ENCODE measurements at places on chromosomes 13 and 19. TPM values are rescaled to one million over a fixed set of nuclear protein-coding genes. Genes with fewer than 3 reads are reported as not detected.

PGLYRP2 gene
- not detected for total RNA-seq

LYL1 gene
- total RNA-seq = 0.72 TPM

XRCC1 gene
- 30.3 TPM for total RNA-seq

PCDH8 gene
- total RNA-seq = not detected

ZNF865 gene
- total RNA-seq = 13.6 TPM

FGF9 gene
- not detected for total RNA-seq

SIGLEC7 gene
- not detected for total RNA-seq

ATP4A gene
- total RNA-seq = not detected

DLEU7 gene
- not detected for total RNA-seq

CBLC gene
- total RNA-seq = not detected

SPIB gene
- 0.25 TPM for total RNA-seq

MBD3L2B gene
- not detected for total RNA-seq

EPSTI1 gene
- total RNA-seq = not detected

HIF3A gene
- total RNA-seq = not detected

GDF15 gene
- 56.6 TPM for total RNA-seq

RNF225 gene
- total RNA-seq = 0.14 TPM
